ENCODE measurements at places on chromosomes 11 and 22. TPM values are rescaled to one million over a fixed set of nuclear protein-coding genes. Genes with fewer than 3 reads are reported as not detected.

- DNase-seq = no peak
These were observed 15.1 kb upstream of the SMIM38 start for GRCh38 chr11:69140635-69141034.

- no peak for DNase-seq
These were observed 5.9 kb upstream of the OR52L1 start for GRCh38 chr11:5992604-5993251.

- no peak for DNase-seq
These were observed 258.7 kb upstream of the CCDC90B start for GRCh38 chr11:83544846-83545245.

- no peak for DNase-seq
These were observed 531 bp downstream of the GRIK4 start for GRCh38 chr11:120511820-120512738.

DNA sequence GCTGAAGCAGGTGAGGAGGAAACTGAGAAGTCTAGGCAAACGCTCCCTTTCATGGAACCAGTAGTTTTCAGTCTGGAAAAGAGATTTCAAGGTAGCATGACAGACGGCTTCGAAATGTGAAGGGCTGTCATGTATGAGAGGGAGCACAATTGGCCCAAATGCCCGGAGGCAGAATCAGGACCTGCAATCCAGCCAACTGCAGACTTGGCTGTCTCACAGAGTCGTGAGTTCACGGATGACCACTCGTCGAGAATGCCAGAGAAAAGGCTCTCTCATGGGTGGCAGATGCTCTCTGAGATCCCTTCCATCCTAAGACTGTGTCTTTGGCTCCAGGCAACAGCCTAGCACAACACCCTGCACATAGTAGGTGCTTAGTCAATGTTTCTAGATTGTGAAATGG, 134.8 kb downstream of the DSCAML1 start:
- no peak for DNase-seq

- DNase-seq = no peak
These were observed 15.9 kb downstream of the PICALM start for GRCh38 chr11:86052693-86053641.

GRCh38 chr11:61775606-61776554, 16.5 kb downstream of the TMEM258 start:
- DNase-seq = no peak

GRCh38 chr22:18977824-18978425, 41.8 kb upstream of the PRODH start:
- DNase-seq = no peak

- DNase-seq = no peak
These were observed 487 bp upstream of the LIPT2 start for GRCh38 chr11:74493791-74494630.

DNA sequence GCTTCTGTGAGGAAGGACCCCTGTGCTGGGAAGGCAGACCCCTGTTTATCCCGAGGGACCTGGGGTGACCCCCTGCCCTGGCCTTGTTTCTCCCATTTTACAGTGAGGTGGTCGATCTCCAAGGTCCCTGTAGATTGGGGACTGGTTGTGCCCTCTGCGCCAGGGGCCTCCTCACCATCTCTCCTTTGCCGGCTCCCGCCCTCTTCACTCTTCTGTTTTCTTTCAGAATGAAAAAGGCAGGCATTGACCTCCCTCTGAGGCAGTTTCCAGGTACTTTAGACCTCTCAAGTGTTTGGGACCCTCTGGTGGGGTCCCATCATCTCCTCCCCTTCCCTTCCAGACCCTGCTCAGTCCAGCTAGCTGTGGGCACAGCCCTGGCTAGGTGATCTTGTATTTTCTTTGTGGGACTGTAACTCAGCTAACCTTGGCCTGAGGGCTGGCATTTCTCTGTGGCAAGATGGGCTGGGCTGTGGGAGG, 1.5 kb downstream of the SERPINH1 start:
- DNase-seq = no peak

Gene TRIM22
- 151 TPM for total RNA-seq

Gene SHANK2
- not detected for total RNA-seq

Gene ACTN3
- 0.57 TPM for total RNA-seq

Gene ISX
- total RNA-seq = not detected

Gene ADM
- 0.57 TPM for total RNA-seq

Gene CEND1
- 1.1 TPM for total RNA-seq

Gene ZNF70
- 0.32 TPM for total RNA-seq

Gene MYO18B
- 0.98 TPM for total RNA-seq

Measured in activated naive CD4-positive, alpha-beta T cell treated with anti-CD3 and anti-CD28 coated beads, Interleukin-2, amount 50 U/mL, for 72 hours (primary cell).